Stimulated activated CD8-positive, alpha-beta memory T cell treated with anti-CD3 and anti-CD28 coated beads, Interleukin-2, amount 100 ng/mL, for 48 hours (primary cell): ENCODE measurements at places on chromosomes 6 and 20.

DNA sequence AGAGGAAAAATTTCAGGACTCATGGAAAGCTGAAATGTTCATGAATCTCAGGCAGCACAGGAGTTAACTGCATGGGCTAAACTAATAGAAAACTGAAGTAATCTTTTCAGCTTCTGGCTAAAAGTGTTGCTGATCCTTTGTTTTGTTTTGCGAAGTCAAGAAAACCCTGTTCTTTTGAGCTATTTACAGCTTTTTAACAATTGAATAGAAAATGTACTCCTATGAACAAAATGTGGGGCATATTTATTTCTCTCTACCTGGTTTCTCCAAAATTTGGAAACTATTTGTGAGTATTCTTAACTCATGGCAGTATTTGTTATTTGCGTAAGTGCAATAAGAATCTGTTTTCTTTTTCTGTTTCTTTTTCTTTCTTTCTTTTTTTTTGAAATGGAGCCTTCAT, 818.8 kb upstream of the CITED2 start:
- no peak for DNase-seq

DNA sequence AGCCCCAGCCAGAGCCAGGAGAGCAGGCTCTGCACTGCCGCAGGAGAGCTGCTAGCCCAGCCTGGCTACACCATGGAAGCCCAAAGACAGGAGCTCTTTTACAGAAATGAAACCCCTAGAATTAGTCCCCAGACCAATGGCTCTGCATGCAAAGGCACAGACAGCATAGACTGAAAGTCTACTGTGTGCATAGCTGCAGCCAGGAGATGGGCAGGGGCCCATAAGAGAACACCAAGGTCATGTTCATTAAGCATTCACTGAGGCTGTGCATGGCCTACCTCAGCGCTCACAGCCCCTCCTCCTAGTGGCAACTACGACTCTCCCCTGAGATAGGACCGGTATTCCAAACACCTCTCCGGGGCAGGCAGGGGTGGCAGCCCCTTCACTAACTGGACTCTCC, 34.9 kb downstream of the SNX5 start:
- DNase-seq: no peak

DNA sequence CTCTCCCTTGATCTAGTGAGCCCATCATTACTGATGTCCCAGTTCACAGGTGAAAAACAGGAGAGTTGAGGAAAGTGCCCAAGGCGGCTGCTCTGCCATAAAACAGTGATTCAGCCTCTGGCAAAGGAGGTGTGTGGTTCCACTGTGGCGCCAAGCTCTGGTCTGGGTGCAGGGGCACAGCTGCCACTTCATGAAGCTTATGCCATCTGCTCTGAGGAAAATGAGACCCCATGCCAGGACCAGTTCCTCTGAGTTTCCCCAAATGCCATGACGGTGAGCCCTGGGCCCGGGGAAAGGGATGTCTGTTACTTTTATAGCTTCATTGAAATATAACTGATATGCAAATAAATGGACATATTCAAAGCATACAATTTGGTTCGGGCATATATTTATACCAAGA, 33.7 kb upstream of the ZBP1 start:
- no peak for DNase-seq

- DNase-seq: no peak
Measured at GRCh38 chr20:15227102-15227501, 889.7 kb upstream of the FLRT3 start.

- no peak for DNase-seq
Measured at GRCh38 chr6:36853325-36853724, 14.1 kb upstream of the CPNE5 start.

- DNase-seq: no peak
Measured at GRCh38 chr6:22117631-22118030, 179.2 kb downstream of the PRL start.

- no peak for DNase-seq
Measured at GRCh38 chr20:48002517-48002970, 217.3 kb upstream of the SULF2 start.

- DNase-seq: no peak
Measured at GRCh38 chr20:835608-836045, 2.1 kb downstream of the FAM110A start.

DNA sequence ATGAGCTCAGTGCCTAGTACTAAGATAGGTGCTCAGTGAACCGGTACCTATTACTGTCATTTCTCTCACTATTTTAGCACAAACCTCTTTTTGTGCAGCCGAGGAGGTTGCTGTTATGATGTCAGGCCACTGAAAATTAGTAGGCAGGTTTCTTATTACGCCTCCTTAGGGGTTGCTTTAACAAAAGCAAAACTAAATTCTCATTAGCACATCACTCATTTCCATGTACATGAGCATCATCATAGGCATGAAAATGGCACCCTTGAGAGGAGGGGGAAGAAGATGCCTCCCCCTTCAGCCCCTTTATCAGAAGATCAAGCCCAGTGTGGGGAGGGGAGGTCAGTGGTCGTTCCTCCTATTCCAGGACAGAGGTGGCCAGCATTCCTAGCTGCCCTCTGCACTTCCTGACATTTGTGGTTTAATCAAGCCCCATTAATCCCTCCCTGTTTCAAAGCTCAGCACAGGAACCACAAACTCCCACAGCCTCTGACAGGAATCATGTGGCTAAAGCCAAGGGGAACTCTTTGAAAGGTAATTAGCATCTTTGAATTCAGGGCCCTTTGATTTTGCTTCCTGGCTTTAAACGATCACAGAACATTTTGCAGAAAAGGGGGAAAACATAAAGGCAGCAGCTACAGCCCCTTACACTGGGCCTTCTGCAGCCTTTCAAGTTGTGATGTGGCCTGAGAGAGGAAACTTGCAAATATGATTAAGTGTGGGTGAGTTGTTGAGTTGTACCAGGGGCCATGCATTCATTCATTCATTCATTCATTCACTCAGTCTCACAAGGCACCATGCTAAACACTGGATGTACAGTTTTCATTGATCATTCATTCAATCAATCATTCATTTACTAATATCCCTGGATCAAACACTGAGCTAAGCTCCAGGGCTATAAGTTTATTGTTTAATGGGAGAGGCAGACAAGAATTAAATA, 31.9 kb upstream of the PSMF1 start:
- no peak for DNase-seq
